Posterior vena cava (tissue), 2 donors: ENCODE measurements at places on chromosomes 12 and 14.

DNA sequence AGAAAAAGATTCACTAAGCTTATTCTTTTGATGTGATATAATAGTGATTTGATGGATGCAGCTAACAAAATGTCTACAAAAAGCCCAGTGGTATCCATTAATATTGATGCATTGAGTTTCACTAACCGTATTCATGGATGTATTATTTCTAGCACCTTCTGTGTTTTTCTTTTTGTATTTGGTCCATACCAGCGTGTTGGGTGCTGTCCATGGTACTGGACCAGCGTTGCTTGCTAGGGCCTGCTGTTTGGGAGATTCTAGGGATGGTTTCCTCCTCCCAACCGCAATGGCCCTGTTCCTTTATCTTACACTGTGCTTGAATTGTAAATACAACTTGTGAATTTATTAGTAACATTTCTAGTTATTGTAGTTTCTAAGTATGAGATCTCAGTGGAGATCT is 31.7 kb downstream of the ANO4 start:
- peak; percentile 78 for DNase-seq

DNA sequence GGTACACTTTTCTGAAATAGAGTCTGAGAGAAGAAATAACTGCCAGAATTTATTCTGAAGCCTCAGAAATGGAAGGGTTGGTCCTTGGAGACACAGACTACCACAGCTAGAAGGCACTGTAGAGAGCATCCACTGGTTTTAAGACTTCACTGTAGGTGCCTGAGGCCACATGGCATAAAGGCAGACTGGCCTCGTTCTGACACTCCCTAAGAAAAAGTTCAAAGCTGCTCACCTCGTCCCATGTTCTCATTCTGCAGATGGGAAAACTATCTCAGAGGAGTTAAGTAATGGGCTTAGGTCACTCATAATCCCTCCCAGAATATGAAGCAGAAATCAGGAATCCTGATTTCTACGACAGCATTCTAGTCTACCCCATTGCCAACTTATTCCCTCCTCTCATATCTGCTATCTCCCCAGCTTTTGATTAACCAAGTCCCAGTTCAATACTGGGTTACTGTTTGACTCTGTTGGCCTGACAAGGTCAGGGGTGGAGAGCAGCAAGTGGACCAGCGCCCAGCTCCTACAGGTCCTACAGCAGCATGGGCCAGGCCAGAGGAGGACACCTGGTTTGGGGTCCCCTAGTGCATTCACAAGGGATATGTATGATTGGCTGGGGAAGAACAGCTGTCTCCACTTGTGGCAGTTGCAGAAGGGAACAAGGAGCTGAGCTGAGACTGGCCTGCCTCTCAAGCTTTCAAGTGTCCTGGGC is 3.7 kb downstream of the ITGA5 start:
- peak; percentile 66 for DNase-seq

GRCh38 chr14:103925316-103925715 is 2.9 kb upstream of the TDRD9 start:
- DNase-seq = no peak

- DNase-seq = peak; percentile 89
Observed at GRCh38 chr12:49388682-49389386, 21.6 kb downstream of the SPATS2 start.

GRCh38 chr12:70535896-70536374 is 101.3 kb downstream of the PTPRB start:
- no peak for DNase-seq

DNA sequence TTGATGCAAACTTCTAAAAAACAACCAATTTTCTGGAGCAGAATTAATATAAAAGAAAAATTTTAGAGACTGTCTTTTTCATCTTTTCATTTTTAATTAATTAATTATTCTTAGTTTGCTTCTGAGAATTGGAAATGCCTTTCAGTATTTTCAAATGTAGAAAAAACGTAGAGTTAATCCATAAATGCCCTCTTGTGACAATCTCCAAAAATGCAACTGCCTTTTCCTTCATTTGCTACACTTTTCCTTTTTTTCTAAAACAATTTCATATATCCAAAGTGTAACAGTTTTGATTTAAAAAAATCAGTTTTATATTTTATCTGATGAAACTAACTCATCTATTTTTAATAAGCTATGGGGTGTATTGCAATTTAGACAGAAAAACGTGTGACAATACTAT is 409.3 kb downstream of the PRKD1 start:
- DNase-seq = no peak

- DNase-seq = no peak
Observed at GRCh38 chr14:55927028-55927427, 191.2 kb upstream of the PELI2 start.

DNA sequence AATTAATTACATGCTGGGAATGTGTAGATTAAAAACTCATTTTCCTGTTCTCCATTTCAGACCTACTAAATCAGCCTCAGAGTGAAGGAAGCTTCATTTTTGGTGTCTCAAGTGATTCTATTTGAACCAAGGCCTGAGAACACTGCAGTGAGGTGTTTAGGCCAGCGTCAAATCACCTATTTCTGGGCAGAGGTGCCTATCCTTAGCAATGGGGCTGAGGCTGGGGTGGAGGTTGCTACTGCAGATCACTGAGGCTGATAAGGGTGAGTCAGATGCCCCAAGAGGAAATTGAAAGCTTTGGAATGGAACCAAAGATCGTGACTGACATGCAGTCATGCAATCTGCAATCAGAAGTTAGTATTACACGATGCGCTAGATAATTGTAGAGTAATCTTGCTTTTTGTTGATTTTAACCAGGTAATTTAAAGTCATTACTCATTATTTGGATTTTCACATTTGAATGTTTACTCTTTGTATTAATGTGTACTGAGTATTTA is 4.4 kb downstream of the TXNRD1 start:
- no peak for DNase-seq

GRCh38 chr12:9149372-9149771 is 33.7 kb upstream of the A2M start:
- DNase-seq = no peak

- no peak for DNase-seq
Observed at GRCh38 chr12:52126050-52126604, 46.6 kb downstream of the SMIM41 start.

GRCh38 chr14:46574978-46575375 is 76.6 kb downstream of the RPL10L start:
- DNase-seq = no peak

- DNase-seq = no peak
Observed at GRCh38 chr14:57375156-57375555, 15.2 kb upstream of the NAA30 start.

- no peak for DNase-seq
Observed at GRCh38 chr12:121711361-121712189, 977 bp upstream of the TMEM120B start.

GRCh38 chr12:32148372-32148771 is 41.7 kb downstream of the BICD1 start:
- DNase-seq = no peak

- DNase-seq = no peak
Observed at GRCh38 chr12:51812871-51813270, 35.6 kb downstream of the FIGNL2 start.

- DNase-seq = no peak
Observed at GRCh38 chr14:62189698-62190097, 427.5 kb downstream of the SNAPC1 start.

GRCh38 chr14:35046751-35047536 is 872 bp downstream of the FAM177A1 start:
- DNase-seq = no peak

DNA sequence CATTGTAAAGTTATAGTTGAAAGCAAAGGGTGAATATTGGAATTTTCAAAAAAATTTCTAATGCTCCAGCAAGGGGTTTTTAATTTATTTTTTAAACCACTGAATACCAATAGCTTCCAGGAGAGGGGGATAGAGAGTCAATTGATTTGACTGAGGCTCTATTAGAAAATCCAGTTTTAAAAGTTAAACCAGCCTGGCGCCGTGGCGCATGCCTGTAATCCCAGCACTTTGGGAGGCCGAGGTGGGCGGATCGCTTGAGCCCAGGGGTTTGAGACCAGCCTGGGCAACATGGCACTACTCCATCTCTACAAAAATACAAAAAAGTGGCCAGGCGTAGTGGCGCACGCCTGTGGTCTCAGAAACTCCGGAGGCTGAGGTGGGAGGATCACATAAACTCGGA is 150.1 kb downstream of the SLC38A4 start:
- DNase-seq = no peak

- no peak for DNase-seq
Observed at GRCh38 chr14:74160763-74161162, 76.0 kb downstream of the LIN52 start.

GRCh38 chr14:81170829-81171195 is 49.9 kb downstream of the GTF2A1 start:
- DNase-seq = no peak

DNA sequence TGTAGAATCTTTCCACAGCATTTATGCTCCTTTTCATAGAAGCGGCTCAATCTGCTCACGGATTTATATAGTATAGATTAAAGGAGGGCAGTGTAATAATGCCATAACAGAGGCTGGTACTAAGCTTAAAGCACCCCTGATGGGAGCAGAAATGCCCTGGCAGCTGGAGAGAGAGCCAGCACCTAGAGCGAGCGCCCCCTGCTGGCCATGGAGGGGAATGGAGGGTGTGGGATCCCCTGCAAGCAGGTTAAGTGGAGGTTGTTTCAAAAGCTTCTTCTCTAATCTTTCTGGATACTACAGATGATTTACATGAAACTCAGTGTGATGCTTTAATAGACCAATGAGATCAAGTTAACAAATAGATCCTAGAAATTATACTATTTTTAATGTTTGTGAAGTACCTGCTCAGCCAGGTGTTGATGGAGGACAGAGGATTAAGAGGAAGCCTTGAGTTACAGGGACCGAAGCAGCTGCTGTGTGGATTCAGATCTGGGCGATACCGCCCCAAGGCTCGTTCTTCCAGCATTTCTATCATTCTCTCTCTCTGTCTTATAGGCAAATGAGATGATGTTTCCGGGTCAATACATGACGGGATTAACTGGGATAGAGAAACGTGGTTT is 1519.3 kb upstream of the TMEM132C start:
- no peak for DNase-seq

DNA sequence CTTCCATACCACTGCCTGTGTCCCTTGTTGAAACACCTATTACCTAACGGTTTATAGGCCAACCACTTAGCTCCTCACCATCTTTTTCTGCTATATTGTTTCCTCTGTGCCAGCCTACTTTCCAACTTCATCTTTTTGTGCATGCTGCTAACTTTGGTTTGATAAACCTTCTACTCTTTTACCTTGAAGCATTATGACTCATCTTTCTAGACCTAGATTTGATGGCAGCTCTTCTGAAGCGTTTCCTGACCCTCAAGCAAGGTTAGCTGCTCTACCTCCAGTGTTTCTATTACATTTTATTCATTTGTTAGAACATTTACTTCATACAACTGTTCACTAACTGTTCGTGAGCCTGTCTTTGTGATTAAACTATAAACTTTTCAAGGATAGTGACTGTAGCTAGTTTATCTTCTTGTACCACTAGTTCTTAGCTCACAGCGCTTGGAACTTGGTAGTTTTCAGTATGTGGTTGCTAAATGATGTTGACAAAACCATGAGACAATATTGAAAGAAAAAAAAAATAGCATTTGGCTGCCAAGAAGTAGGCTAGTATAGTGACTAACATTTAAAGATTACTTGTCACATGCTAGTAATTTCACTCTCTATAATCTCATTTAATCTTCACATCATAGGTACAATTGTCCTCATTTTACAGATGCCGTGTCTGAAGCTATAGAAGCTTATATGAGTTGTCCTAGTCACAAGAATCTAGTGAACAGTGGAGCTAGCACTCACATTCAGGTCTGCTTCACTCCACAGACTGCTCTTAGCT is 79.5 kb downstream of the APAF1 start:
- no peak for DNase-seq

DNA sequence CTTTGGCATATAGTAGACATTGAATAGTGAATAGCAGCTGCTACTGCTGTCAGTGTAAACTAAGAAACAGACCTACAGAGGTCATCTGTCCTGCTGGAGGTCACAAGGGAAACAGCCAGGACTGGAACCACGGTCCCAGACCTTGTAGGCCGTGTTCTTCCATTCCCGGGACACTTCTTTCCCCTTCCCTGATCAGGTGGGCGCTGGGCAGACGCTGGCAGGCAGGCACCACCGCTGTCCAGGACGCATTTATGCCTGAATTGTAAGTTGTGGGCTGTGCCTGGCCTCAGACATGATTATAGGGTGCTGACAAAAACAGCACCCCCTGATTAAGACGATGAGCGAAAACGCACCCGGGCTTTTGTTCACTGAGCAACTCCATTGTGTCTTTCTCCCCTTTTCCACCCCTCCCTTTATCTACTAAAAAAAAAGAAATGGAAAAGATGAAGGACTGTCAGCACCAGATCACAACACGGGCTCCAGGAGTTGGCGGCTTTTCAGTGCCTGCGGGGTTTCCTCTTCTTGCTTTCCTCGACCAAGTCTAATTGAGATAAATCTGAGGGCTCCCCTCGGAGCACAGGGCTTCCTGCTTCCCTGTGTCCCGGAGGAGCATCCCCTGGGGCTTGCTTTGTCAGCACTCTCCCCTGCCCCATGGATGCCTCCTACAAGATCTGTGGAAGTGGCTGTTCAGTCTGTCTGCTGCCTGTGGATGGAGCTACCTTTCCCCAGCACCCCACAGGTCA is 80.6 kb downstream of the TSPAN9 start:
- DNase-seq = no peak

- no peak for DNase-seq
Observed at GRCh38 chr12:18696971-18697602, 40.7 kb downstream of the PLCZ1 start.

GRCh38 chr12:62163368-62163767 is 96.8 kb upstream of the USP15 start:
- no peak for DNase-seq
